Cerebellar nuclear complex (tissue), 1 donor: ENCODE measurements at places on chromosomes 13 and 19.

GRCh38 chr13:63690672-63691071, 2275.0 kb upstream of the PCDH20 start:
- no peak for DNase-seq

- DNase-seq = no peak
Observed at GRCh38 chr13:31504918-31505317, 234.4 kb upstream of the RXFP2 start.

GRCh38 chr19:46890423-46891170, 29.8 kb downstream of the ARHGAP35 start:
- no peak for DNase-seq

DNA sequence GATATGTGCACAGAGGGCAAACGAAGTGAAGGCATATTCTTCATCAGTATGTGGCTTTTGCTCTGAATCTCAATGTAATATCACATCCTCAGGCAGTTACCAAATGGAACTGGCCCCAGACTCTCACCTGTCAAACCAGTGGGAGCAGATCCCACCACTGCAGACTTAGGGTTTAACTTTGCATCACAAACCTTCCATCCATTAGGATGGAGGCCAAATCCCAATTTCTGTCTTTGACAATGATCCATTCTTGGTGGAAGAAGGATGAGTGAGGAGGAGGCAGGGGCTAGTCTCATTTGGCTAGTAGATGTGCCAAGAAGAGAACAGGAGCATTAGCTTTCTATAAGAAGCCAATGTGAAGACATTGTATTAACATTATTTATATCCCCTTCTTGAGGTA, 413.5 kb upstream of the SPRY2 start:
- DNase-seq = no peak

DNA sequence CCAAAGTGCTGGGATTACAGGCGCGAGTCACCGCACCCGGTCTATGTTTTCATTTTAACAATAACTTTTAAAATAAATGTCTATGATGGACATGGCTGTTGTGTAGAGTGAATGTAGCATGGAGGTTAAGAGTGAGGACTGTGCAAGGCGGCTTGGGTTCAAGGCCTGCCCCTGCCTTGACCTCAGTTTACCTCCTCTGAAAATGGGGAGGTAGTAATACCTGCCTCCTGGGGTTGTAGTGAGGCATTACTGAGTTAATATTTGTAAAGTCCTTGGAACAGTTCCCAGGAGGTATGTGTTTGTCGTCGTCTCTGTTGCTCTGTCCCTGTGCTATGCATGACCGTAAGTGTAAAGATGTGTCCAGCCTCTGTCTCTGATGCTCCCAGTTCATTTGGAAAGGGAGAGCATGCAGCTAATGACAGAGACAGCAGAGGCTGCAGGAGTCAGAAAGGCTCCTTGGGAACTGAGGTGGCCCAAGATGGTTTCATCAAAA, 9.4 kb downstream of the GARRE1 start:
- DNase-seq = no peak

GRCh38 chr13:22486490-22486889, 694.3 kb upstream of the SGCG start:
- DNase-seq = no peak

DNA sequence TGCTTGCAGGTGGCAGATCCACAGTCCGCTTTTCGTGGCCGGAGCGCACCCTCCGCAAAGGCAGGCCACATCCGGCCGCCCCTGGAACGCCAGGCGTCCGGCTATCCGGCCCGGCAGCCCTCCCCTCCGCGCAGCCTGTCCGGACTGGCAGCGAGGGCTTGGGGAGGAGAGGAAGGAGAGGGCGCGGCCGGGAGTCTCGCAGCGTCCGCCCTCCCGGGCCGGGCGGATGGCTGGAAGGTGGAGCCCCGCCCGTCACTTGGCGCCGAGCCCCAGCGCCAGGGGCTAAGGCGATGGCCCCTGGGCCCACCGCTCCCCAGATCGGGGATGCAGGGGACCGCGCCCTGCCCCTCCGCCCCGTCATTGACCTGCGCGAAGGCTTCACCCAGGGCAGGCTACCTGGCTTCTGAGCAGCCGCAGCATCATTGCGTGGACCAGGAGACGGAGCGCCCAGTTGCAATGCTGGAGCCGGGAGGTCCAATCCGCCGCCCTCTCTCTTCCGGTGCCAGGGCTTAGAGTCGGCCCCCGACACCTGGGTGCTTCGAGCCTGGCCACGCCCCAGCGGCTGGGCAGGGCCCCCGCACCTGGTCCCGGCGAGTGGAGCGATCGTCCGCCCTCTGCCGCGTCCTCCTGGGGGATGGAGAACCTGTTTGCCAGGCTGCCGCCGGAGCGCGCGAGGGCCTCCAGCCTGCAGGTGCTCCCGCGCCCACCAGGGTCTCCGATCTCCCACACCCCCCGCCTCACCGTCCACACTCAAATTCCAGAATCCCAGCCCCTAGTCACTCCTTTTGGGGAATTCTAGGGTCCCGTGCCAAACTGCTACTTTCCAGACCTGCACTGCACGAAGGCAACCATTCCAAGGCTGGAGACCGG, at the start of gene FUT1:
Gene FUT1 (minus strand): TSS at position 146 of the 870 bp plus-strand sequence. CDS start 1,360 bp downstream, outside the sequence.
- DNase-seq = no peak

DNA sequence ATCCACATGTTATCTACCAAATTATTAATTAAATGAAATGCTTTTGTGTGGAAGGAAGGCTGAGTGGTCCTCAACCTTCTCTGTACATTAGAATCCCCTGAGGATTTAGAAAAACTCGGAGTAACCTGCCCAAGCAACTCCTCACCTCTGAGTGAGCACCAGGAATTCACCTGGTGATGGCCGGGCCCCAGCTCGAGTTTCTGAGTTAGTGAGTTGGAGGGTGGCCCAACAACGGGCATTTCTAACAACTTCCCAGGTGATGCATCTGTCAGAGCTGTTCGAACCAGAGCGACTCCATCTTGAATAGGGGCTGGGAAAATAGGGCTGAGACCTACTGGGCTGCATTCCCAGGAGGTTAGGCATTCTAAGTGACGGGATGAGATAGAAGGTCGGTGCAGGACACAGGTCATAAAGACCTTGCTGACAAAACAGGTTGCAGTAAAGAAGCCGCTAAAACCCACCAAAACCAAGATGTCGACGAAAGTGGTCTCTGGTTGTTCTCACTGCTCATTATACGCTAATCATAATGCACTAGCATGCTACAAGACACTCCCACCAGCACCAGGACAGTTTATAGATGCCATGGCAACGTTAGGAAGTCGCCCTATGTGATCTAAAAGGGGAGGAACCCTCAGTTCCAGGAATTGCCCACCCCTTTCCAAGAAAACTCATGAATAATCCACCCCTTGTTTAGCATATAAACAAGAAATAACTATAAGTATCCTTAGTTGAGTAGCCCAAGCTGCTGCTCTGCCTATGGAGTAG, 44.2 kb upstream of the SHISA2 start:
- DNase-seq = no peak

DNA sequence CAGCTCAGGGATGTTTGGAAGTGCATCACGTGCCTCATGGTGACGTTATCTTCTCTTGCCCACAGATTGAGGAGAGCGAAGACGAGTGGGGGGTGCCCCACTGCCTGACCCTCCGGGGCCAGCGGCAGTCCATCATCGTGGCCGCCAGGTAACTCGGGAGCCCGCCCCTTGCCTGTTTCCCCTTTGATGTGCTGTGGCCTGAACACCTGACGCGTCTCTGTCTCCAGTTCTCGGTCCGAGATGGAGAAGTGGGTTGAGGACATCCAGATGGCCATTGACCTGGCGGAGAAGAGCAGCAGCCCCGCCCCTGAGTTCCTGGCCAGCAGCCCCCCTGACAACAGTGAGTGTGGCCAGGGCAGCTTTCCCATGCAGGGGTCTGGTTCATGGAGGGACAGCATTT, 137.0 kb downstream of the STK24 start:
- DNase-seq = no peak

- no peak for DNase-seq
Observed at GRCh38 chr19:10368101-10368803, 12.1 kb downstream of the TYK2 start.

DNA sequence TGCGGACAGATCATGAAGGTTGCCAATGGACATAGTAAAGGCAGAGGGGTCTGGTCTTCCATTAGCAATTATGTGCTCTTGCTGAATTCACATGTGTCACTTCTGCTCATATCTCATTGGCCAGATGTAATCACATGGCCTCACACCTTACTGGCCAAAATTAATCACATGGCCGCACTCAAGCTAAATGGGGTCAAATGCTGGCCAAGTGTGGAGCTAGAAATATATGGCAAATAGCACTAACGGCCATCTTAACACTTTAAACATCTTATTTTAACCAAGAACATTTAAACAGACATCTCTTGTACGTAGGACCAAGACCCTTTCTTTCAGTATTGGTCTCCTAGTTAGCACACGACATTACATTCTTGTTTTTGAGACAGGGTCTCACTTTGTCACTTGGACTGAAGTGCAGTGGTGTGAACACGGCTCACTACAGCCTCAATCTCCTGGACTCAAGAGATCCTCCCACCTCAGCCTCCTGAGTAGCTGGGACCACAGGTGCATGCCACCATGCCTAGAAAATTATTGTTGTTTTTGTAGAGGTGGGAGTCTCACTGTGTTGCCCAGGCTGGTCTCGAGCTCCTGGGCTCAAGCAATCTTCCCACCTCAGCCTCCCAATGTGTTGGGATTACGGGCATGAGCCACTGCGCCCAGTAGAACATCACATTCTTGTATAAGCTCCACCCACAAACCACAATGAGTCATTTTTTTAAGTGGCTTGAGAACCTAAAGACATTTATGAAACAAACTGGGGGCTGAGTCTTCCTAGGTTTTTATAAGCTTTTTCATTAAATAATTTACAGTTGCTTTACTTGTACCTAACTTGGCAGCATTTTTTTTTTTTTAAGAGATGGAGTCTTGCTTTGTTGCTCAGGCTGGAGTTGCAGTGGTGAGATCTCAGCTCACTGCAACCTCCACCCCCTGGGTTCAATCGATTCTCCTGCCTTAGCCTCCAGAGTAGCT, 2.9 kb upstream of the PTOV1 start:
- DNase-seq = no peak

- DNase-seq = no peak
Observed at GRCh38 chr19:5811117-5811516, 6.2 kb downstream of the NRTN start.

DNA sequence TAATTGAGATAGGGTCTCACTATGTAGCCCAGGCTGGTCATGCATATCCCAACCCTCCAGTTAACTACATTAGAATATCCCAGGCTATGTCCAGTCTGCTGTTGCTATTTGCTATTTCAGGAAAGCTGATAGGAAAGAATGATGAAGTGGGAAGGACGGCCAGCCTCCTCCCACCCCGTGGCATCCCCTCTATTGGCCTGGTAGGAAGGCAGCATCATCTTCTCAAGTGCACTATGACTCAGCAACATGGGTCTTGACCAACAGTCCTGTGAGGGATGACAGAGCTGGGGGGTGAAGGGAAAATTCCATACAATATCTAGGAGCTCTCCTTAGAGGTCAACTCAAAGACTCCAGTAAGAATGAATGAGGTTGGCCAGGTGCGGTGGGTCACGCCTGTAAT, 48.0 kb upstream of the ABCC4 start:
- DNase-seq = no peak

- DNase-seq = no peak
Observed at GRCh38 chr13:36717966-36718545, 44.2 kb downstream of the SERTM1 start.

DNA sequence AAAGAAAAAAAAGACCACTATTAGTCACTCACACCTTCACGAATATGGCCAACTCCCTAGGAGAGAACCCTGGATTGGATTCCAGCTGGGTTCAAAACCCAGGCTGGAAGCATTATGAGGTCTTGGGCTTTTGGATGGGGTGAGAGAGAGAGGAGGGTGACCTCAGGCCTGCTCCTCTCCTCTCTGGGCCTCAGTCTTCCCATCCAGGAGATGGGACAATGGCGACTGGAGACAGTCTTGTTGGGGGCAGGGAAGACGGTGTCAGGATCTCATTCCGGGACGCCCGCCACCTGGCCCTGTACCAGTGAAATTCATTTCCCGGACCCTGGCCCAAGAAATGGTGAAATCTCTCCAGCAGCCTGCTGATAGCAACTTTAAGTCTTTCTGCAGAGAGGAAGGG, 26.3 kb downstream of the TINCR start:
- DNase-seq = no peak

DNA sequence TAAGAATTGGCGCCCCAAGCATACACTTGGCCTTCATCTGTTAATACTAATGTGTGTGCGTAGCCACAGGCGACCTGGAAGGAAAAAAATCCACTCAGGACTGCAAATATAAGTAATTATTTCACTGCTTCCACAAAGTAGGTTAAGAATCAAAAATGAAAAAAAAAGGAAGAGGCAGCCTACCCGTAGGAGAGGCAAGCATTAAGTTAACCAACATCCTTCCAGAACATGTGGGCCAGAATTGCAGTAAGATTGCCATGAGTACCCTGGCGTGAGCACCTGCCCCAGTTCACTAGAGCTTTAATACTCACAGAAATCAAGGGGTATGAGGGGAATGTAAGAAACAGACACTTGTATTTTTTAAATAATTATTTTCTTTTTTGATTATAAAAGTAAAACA, 22.2 kb downstream of the RCBTB2 start:
- DNase-seq = no peak
